ENCODE measurements at places on chromosomes 6 and 20. TPM values are rescaled to one million over a fixed set of nuclear protein-coding genes. Genes with fewer than 3 reads are reported as not detected.

TRIM15 gene
- total RNA-seq: not detected

DNA sequence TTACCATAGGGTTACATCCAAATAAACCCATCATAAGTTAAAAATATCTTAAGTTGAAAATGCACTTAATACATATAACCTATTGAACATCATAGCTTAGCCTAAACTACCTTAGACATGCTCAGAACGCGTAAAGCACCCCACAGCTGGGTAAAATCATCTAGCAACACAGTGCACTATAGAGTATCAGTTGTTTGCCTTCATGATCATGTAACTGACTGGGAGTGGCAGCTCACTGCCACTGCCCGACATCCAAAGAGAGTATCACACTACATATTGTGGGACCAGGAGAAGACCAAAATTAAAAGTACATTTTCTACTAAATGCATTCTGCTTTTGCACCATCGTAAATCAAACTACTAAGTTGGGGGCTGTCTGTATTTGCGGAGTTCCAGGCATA, 31.7 kb downstream of the THEMIS start:
- DNase-seq: no peak

DNA sequence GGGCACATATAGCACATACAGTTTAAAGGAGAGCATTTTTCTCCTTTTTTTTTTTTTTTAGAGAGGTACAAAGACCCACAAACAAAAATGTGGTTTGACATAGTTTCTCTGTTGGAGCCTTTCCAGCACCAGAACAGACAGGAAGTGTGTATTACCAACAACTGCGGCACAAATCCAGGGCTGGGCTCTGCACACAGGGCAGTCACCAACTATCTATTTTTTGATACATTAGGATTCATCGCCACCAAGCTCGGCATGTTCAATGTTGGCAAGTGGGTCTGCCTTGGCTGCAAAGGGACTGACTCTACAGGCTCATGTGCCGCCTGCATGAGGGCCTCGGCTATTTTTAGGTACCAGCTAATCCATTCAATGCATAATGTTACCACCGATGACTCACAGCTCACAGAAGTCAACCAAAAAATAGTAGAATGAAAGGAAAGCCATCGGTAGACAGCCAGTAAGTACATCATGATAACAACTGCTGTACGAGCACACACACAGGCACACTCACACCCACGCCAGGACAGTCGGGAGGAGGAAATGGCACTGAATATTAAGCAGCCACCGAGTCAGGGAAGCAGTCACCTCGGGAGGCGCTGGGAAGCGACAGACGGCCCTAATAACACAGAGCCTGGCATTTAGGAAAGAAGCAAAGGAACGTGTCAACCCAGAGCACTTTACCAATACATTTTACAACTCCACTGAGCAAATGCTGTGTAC, 81.6 kb downstream of the GMPR start:
- no peak for DNase-seq

GRCh38 chr6:68572975-68573374, 62.1 kb upstream of the ADGRB3 start:
- no peak for DNase-seq

EFCAB8 gene
- 0.29 TPM for total RNA-seq

DNA sequence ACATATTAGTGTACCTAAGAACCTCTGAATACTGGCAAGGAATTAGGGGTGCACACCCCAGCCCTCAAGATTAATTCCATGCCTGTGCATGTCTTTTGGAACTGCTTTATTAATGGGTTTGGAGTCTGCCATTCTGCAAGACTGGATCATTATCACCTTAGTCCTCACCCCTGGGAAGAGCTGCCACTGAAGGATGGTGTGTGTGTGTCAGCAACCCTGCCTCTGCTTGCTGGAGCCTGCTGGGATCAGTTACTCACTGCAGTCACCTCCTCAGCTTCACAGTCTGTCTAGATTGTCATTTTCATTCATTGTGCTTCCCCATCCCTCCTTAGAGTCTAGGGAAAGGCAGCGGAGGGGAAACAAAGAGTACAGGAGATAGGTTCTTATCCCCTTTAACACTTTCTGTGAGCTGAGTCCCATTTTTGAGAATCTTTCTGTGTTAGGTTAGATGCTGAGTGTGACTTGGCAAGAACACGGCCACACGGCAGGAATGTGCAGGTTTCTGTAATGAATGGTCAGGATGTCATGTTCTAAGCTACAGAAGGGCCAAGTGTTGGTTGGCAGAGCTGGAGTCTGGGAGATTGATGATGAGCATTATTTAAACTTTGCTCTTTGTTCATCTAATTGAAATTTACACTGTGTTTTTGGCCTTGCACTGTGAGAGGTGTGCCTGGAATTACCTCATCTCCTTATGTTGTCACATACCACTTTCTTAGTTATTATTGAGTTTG, 21.1 kb downstream of the GHRH start:
- DNase-seq: no peak

GDAP1L1 gene
- 0.24 TPM for total RNA-seq

DNA sequence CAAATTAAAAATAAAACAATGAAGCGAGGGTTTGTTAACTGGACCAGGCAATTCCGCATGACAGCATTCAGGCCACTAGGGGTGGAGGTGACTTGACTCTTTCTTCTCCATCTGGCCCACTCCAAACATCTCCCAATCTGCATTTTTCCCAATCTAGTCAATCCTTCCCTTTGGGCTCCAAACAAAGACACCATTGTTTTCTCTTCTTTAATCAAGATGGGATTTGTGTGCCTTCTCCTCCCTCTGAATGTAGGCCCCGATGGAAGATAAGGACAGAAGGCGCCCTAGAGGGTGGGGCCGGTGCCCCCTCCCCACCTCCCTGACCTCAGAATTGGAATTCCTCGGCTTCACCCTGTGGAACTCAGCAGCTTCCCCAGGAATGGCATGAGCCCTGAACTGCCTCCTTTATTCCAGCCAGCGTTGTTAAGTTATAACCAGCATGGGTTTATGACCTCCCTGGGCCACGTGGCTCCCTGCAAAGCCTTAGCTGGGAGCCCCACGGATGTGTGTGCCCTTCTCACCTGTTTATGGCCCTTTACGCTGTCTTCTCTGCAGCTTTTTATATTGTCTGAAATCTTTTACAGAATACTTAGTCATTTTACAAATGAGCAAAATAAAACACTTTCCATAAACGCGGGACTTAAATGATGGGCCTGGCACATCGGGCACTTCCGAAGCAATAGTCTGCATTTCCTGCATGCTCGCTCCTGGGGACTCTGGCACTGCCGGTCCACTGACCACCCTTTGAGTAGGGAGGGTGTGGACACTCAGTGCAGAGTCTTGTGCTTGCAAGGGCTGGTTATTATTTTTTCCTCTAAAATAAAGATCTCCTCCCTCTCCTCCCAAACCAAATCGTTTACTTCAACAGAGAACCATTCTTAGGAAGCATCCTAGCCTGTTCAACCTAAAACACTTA, 24.5 kb downstream of the OVOL2 start:
- DNase-seq: no peak

DNA sequence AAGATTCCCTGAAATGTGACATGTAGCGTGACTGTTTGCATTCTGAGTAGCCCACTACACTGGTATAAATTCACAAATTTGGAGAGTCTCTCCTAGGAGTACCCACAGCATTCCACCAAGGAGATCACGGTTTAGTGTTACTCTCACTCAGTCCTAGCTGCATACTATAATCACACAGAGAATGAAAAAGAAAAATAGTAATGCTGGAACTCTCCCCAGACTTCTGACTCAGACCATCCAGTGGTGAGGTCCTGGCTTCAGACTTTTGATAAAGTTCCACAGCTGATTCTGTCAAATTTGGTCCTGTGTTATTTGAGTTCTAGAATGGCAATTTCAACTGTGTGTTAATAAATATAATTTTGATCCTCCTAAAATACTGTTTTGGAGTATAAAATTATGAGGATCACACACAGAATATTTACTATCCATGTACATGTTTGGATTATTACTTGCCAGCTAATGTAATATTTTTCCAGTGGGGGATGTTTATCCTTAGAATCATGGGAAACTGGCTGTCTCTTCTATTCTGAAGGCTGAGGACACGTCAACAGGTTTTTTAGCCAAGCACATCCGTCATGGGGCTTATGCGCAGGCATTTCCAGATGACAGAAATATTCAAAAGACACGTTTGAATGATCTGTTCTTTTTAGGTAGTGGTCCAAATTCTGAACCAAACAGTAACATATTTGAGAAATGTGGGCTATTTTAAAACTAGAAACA, 5.1 kb upstream of the KIAA0408 start:
- no peak for DNase-seq

DNA sequence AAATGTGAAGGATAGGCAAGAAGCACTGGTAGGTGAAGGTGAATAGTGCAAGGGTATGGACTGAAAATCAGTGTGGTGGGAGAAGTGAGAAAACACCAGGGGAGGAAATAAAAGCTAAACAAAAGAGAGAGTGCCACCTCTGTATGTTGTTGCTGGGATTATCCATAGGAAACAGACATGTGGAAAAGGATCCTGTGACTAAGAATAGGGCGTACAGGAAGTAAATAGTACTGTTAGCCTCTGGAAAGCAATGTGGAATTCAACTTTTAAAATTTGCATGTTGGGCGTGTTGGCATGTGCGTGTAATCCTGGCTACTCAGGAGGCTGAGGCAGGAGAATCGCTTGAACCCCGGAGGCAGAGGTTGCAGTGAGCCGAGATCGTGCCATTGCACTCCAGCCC, 661.7 kb downstream of the KIF16B start:
- no peak for DNase-seq

FGD2 gene
- not detected for total RNA-seq

- DNase-seq: no peak
Measured at GRCh38 chr6:18206591-18206990, 51.4 kb downstream of the KDM1B start.

BIRC7 gene
- not detected for total RNA-seq

HLA-DPA1 gene
- total RNA-seq: 1.8 TPM

TDRD6 gene
- total RNA-seq: 0.17 TPM

- DNase-seq: no peak
Measured at GRCh38 chr6:41439524-41440418, 104.4 kb downstream of the NCR2 start.

DNA sequence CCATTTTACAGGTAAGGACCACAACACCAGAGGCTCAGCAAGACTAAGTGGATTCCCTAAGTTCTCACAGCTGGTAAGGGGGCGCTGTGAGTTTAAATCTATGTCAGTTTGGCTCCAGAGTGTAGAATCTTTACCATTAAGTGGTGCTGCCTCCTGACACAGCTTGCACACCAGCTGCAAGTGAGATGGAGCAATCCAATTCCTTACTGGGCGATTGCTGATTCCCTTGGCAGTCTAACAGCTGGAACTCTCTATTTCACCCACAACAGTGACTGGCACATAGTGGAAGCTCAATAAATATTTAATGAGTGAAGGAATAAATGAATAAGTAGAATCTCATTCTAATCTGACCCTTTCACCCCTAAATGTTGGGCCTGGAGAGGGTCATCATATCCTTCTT, 176.7 kb downstream of the CLIC5 start:
- DNase-seq: no peak

- DNase-seq: no peak
Measured at GRCh38 chr6:137240168-137240567, 21.0 kb upstream of the IFNGR1 start.

TPBG gene
- total RNA-seq: 31.3 TPM

DEFB124 gene
- total RNA-seq: not detected

- DNase-seq: no peak
Measured at GRCh38 chr6:90940812-90941481, 354.1 kb upstream of the MAP3K7 start.

DNA sequence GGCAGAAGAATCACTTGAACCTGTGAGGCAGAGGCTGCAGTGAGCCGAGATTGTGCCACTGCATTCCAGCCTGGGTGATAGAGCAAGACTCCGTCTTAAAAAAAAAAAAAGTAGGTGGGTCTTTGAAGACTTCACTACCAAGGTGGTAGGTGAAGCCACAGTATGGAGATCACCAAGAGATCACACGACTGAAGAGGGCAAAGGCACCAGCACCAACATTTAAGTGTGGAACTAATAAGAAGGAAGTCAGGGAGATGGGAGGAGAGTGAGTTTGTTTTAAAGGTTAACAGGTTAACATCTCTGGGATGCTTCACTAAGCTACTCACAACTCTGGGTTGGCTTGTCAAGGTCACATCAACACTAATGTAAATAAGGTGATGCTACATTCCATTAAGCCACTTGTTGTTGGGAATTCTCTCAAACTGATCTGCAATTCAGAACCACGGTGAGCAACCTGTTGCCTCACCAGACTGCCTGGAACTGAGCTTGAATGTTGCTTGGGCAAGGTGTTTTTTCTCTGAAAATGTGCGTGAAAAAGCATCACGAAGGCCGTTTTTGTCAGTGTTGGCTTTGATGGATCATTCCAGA, 48.7 kb downstream of the KCTD20 start:
- DNase-seq: no peak

DNA sequence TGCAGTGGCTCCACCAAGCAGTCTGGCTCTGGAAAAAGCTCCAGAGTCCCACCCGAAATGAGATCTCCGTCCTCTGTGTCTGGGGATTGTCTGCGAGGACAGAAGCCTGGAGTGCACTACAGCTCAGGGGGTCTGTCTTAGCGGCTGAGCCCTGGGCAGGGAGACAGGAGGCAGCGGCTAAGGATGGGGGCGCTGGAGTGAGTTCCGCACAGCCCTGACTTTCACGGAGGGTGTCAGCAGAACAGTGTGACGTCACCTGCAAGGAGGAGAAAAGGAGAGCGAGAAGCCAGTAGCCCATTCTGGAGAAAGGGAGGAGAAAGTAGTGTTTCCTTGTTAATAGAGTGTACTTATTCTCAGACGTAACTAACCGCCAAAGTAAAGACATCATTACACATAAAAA, 97.6 kb downstream of the FAM50B start:
- DNase-seq: no peak

- no peak for DNase-seq
Measured at GRCh38 chr6:145141572-145141971, 593.7 kb downstream of the EPM2A start.

Data from progenitor cell of endocrine pancreas (in vitro differentiated cells).